Stimulated activated CD4-positive, alpha-beta T cell treated with anti-CD3 and anti-CD28 coated beads, Interleukin-15, amount 100 ng/mL, for 24 hours (primary cell): ENCODE measurements at places on chromosomes 1 and 21.

DNA sequence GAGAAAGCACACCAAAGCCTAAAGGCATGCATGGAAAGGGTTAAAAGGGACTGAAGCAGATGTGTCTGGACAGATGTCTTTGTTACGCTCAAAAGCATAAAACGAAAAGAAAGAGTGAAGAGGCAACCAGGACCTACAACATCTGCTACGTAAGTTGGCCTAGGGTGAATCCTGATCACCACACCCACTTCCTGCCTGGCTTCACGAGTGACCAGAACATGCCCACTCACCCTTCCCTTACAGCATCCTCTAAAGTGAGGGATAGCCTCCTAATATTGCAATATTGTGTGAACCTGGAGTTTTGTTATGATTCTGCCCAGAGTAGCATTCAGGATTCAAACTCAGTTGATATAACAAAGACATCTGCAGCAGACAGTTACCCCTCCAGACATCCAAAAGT lies 10.6 kb upstream of the OLIG2 start:
- no peak for DNase-seq

GRCh38 chr1:33618636-33619035 lies 146.2 kb downstream of the ZSCAN20 start:
- no peak for DNase-seq

DNA sequence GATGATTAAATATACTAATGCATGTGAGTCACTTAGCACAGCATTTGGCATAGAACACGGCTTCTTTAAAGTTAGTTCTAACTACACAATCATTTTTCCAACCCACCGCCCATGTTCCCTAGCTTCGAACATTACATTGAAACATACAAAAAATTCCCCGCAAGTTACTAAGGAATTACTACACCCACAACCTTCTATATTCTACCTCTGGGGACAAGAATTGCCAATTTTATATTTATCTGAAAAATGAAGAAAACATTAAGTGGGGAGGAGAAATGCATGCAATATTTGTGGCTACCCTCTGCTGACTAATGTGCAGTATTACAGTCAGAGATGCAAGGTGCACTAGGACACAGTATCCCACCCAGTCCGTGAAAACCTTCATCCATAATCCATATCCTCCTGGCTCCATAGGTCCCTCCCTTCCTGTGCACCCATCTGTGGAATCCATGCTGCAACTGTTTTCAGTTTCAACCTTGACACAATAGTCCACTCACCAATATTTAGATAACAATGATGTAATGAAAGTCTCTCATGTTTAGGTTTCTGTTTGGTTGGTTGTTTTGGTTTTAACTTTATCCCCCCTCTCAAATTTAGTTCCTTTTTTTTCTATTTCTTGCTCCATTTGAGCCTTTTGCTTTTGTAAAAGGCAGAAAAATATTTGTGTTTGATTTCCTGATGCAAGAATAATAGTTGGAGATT lies 31.6 kb downstream of the RGS5 start:
- DNase-seq = no peak

DNA sequence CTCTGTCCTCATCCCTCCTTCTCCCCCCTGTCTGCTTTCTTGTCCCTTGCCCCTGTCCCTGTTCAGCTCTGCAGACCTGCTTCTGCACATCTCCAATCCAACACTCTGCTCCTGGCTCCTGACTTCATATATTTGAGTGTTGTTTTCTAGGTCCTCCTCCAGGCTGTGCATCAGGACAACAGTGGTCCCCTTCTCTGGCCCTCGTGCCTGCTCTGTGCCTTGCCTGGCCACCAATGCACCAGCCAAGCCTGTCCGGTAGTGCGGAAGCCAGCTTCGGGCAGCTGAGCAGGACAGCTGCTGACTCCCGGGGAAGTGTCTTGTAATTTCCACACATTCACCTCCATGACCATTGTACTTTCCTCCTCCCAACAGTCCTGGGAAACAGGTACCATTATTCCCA lies 203.4 kb upstream of the RAB4A start:
- DNase-seq = no peak

DNA sequence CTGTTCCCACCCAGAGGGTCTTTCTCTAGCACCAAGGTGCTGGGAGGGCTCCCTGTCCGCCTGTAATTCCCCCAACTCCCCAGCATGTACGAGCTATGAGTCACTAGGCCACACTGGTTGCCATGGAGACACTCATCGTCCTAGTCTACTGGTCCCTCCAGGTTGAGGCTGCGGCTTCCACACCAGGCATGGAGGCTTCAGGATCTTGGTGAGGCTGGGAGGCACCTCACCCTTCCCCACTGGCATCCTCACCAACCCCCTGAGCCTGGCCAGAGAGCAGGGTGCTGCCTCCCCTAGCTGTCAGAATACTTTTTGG lies 75.6 kb upstream of the KAZN start:
- DNase-seq = no peak

GRCh38 chr1:63987628-63988024 lies 213.8 kb downstream of the ROR1 start:
- DNase-seq = no peak

- peak; percentile 87 for DNase-seq
Observed at GRCh38 chr1:154324669-154325582, at the start of gene ATP8B2. Gene ATP8B2, plus strand, starts transcription at chr1:154325525. Its CDS starts 2,617 bp downstream, at chr1:154328142.

- DNase-seq = no peak
Observed at GRCh38 chr1:168321945-168322344, 41.3 kb downstream of the TBX19 start.

DNA sequence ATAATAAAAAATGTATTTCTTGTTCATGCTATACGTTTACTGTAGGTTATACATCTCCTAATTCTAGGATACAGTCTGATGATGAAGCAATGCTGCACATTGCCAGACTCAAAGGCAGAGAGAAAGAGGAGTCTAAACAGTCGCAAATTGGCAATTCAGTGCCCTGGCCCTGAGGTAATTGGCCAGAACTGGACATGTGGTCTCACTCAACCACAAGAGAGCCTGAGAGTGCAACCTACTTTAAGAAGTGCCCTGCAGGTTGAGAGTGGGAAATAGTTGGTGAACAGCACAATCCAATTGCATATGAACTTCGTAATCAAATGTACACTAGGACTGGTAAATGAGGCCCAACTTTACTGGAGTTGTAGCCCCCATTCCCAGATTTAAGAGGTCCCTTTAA lies 5.0 kb upstream of the SLC35A3 start:
- no peak for DNase-seq

DNA sequence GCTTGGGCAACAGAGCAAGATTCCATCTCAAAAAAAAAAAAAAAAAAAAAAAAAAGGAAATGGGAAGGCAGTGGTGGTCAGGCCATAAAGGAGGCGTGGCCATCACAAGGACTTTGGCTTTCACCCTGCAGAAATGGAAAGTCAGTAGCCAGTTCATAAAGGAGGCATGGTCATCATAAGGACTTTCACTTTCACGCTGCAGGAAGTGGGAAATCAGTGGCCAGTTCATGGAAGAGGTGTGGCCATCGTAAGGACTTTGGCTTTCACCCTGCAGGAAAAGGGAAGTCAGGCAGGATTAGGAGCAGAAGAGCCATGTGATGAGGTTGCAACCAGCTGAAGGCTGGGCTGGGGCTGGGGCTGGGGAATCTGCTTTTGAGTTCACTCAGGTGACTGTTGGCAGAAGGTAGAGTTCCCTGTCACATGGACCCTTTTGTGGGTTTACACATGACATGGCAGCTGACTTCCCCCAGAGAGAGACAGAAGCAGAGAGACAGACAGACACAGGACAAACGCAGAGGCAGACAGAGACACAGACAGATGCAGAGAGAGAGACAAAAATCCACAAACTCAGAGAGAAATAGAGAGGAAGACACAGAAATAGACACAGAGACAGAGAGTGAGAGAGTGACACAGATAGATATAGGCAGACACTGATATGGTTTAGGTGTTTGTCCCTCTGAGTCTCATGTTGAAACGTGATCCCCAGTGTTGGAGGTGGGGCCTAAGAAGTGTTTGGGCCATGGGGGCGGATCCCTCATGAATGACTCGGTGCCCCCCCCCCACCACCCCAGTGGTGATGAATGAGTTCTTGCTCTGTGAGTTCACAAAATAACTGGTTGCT lies 263.9 kb upstream of the KAZN start:
- DNase-seq = peak; percentile 15

GRCh38 chr1:52904927-52905698 lies 16.4 kb downstream of the ECHDC2 start:
- peak; percentile 57 for DNase-seq

- no peak for DNase-seq
Observed at GRCh38 chr21:28932717-28933116, 60.0 kb downstream of the LTN1 start.

GRCh38 chr1:18284805-18285537 lies 177.4 kb downstream of the IGSF21 start:
- DNase-seq = no peak

GRCh38 chr1:36567601-36568341 lies 85.1 kb upstream of the CSF3R start:
- DNase-seq = no peak

DNA sequence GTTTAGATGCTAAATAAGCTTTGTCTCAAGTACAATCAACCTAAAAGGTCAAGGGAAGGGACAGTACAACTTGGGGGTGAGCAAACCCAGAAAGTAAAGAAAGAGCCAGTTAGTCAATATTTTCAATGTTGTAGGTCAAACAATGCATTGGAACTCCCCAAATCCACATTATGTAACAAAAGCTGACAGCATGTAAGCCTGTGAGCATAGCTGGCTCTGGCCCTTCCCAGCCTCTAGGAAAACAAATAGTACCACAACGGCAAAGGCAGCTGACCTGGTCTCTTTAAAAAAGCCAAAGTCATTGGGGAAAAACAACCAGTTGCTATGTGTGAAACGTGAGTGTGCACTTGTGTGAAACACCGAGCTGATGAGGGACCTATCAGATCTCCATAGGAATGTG lies 3.4 kb downstream of the CBR1 start:
- DNase-seq = no peak

- peak; percentile 28 for DNase-seq
Observed at GRCh38 chr1:163528710-163529348, 207.1 kb downstream of the NUF2 start.

GRCh38 chr1:228142701-228143136 lies 2.6 kb downstream of the GUK1 start:
- no peak for DNase-seq

DNA sequence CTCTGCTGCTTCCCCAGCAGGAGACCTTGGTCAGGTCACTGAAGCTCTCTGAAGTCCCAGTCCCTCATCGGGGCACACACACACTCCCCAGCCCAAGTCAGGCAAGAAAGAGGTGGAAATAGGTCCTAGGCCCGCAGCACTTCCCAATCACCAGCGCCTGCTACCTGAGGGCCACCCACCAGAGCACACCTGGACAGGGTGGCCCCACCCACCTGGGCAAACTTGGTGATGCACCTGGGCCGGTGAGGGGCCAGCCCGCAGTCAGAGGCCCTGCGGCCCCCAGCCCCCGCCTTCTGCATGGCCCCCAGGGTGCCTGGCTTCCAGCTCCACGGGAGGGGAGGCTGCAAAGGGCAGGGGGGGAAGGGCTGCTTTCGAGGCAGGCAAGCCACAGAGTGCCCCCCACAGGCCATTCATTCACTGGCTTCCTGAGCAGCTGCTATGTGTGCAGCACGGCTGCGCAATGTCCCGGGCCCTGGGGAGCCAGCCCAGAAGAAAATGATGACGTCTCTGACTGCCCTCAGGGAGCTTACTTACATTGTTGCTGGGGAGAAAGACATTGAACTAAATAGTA lies 4.7 kb downstream of the SH2D5 start:
- DNase-seq = no peak

DNA sequence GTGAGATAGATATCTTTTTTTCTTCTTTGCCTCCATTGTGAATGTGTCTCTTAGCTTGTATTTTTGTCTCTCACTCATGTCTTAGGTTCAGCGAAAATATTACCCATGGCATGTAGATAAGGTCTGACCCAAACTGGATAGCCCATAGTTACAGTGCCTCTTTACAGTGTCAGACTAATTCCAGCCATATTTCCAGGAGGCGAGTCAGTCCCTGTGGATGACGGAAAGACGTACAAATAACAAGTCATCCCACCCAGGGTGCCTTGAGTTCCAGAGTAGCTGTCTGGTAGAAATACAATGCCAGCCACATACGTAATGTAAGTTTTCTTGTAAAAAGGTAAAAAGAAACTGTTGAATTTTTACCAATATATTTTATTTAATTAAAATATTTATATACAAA lies 157.3 kb downstream of the ZNF281 start:
- no peak for DNase-seq

DNA sequence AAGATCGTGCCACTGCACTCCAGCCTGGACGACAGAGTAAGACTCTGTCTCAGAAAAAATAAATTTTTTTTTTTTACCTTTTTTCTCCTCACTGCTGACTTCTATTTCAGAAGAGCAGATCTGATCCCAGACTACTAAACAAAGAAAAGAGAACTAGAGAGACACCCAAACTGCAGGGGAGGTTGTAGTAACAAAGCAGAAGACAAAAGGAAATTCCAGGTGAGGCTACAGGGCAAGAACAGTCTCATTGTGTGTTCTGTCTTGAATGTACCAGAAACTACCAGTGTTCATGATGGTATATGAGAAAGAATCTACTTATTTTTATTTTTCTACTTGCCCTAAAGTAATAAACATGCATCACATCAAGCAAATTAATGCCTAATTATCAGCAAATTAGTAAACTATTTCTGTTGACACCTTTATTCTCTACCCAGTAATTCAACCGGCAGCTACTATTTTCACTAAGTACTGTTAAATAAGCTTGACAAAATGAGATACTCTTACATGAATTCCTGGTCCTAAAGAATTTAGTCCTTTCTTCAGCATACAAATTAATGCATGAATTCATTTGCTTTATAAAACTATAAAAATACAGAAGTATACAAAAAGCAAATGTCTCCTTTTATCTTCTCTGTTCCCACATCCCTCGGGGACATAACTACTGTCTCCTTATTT lies 40.6 kb downstream of the ARID4B start:
- no peak for DNase-seq

DNA sequence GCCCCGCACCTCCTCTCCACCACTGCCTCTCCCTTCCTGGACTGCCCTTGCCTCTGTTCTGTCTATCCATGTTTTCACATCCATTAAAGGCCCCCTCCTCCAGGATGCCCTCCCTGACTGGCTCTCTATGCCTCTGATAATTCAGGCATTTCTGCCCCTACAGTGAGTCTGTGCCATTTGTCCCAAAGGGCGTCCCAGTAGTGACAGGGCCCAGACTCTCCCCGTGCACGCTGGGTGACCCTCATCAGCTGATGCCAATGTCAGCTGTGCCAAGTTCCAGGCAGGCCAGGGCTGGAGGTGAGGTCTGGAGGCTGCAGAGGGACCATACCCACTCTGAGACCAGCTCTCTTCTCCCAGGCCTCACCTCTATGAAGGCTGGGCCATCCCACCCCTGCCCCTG lies 3.2 kb upstream of the PLEKHG5 start:
- DNase-seq = no peak

- no peak for DNase-seq
Observed at GRCh38 chr1:32728413-32729077, 26.0 kb upstream of the SYNC start.

GRCh38 chr1:212267460-212267859 lies 17.8 kb upstream of the PPP2R5A start:
- DNase-seq = no peak

GRCh38 chr1:3212453-3213355 lies 143.7 kb downstream of the PRDM16 start:
- DNase-seq = no peak

- no peak for DNase-seq
Observed at GRCh38 chr1:62732331-62732730, 44.1 kb upstream of the DOCK7 start.

- DNase-seq = no peak
Observed at GRCh38 chr1:65418522-65419185, 1.8 kb upstream of the LEPR start.

- DNase-seq = no peak
Observed at GRCh38 chr1:204544321-204544720, 28.1 kb downstream of the MDM4 start.
